Ascending aorta (tissue), 2 donors: ENCODE measurements at places on chromosomes 1 and 21.
A peak's percentile ranks its signal among the peaks of the same experiment; 100 is the strongest.

DNA sequence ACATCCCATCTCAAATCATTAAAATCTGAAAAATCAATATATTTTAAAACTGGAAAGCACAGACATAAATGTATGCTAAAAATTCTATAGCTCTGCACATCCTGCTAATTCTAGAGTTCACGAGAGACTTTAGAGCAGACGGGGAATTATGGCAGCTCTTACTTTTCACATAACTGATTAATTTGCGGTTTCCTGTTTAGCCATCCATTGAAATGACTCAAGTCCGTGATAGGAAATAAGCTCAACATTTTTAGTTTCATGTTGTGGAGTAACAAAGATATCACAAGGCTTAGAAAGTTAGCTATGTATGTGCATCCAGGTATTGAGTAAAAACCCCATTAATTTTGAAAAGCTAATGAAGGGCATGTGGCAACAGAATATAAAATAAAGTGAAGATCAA is 123.2 kb downstream of the SMYD2 start:
- no peak for DNase-seq
- no peaks in the 10 kb centered on the region for H3K4me1 ChIP-seq
- H3K27ac ChIP-seq, result no peak overlapping the region
- no peaks in the 10 kb centered on the region for H3K27me3 ChIP-seq

GRCh38 chr1:23591460-23592208 is 32.3 kb upstream of the ID3 start:
- no peaks in the 10 kb centered on the region for H3K4me1 ChIP-seq
- no peak overlapping the region for H3K27ac ChIP-seq
- no peak for DNase-seq
- no peaks in the 10 kb centered on the region for H3K27me3 ChIP-seq

DNA sequence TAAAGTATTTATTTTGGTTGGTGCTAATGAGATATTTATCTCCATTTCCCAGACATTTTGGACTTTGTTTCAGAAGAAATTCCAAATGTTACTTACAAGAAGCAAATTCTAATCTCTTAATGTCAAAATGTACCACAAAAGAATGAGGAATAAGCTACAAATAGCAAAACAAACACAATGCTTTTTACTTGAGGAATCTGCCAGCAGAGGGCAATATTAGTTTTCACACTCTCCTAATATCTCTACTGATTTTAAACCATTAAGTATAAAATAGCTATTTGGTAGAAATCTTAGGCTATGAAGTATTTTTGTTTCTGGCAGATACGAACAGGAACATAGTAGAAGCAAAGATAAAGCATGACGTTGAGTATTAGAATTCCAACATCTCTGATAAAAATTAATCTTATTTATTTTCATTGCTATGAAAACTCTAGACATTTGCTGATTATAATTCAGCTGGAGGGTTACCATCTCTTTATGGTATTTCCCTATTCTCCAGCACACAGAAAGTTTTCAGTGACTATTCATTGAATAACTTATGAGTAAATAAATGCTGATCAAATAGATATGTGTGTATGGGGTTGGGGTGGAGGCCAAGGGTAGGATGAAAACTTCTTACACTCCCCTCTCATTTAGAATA is 13.4 kb upstream of the HMCN1 start:
- H3K36me3 ChIP-seq, result no peaks in the 10 kb centered on the region
- no peak overlapping the region for H3K4me3 ChIP-seq
- peaks cover 14% of the 10 kb centered on the region for H3K4me1 ChIP-seq
- no peaks in the 10 kb centered on the region for H3K27me3 ChIP-seq
- DNase-seq, result no peak
- H3K27ac ChIP-seq, result peak overlapping the region; percentile 48

GRCh38 chr1:248810000-248810726 is 15.6 kb downstream of the SH3BP5L start:
- no peaks in the 10 kb centered on the region for H3K27me3 ChIP-seq
- DNase-seq, result no peak
- H3K27ac ChIP-seq, result no peak overlapping the region

- no peak overlapping the region for H3K27ac ChIP-seq
- H3K27me3 ChIP-seq, result no peaks in the 10 kb centered on the region
- H3K4me1 ChIP-seq, result no peaks in the 10 kb centered on the region
- no peaks in the 10 kb centered on the region for H3K36me3 ChIP-seq
- no peak overlapping the region for H3K4me3 ChIP-seq
Observed at GRCh38 chr1:151968791-151969399, 24.8 kb downstream of the S100A10 start.

DNA sequence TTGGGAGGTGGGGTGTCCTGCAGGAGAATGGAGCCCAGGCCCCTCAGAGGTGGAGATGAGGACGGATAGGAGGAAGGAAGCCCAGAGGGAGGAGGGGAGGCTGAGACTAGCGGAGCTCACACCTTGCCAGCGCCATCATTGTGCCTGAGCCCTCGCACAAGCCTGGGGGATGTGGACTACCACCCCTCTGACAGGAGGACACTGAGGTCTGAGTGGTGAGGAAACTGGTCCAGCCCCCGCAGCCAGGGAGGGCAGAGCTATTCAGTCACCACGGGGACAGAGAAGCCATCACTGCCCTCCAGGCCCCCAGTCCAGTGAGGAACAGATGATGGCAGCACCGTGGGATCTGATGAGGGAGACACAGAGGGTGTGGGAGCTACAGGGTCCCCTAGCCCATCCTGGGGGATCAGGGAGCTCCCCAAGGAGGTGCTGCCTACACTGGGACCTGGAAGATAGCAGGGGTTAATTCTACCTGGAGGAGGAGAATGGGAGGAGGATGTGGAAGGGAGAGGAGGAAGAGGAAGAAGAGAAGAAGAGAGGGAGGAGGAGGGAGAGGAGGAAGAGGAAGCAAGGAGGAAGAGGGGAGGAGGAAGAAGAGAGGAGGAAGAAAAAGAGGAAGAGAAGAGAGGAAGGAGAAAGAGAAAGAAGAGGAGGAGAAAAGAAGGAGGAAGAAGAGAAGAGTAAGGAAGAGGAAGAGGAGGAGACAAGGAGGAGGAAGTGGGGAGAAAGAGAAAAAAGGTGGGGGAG is 31.0 kb downstream of the MATN1 start:
- no peaks in the 10 kb centered on the region for H3K36me3 ChIP-seq
- DNase-seq, result no peak
- no peaks in the 10 kb centered on the region for H3K4me1 ChIP-seq
- H3K4me3 ChIP-seq, result no peak overlapping the region
- H3K27ac ChIP-seq, result no peak overlapping the region

DNA sequence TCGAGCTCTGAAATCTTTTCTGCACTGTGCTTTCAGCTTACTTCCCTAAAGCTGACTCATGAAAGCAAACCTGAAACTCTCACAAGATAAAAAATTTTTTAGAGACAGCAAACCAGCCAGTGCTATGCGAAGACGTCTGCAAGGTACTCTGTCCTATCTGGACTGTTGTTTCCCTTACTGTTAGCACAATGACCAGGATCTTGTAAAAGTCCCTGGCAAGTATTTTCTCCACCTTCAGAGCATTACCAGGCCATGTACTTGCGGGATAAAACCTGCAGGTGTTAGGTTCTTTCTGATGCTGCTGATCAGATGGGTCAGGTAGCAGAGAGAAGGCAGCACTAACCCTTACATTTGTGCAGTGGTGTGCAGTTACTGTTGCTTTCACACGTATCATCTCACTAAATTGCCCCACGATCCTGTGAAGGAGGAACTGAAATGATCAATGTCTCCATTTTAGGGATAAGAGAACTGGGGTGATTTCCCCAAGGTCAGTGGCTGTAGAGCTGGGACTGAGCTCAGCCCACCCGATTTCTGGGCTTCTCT is 56.6 kb downstream of the PLXNA2 start:
- DNase-seq, result no peak
- H3K27ac ChIP-seq, result no peak overlapping the region
- H3K4me3 ChIP-seq, result no peak overlapping the region
- no peaks in the 10 kb centered on the region for H3K27me3 ChIP-seq

- H3K4me3 ChIP-seq, result no peak overlapping the region
- H3K27ac ChIP-seq, result no peak overlapping the region
- H3K36me3 ChIP-seq, result no peaks in the 10 kb centered on the region
- no peaks in the 10 kb centered on the region for H3K4me1 ChIP-seq
Observed at GRCh38 chr21:41518757-41519156, 10.8 kb upstream of the TMPRSS2 start.

DNA sequence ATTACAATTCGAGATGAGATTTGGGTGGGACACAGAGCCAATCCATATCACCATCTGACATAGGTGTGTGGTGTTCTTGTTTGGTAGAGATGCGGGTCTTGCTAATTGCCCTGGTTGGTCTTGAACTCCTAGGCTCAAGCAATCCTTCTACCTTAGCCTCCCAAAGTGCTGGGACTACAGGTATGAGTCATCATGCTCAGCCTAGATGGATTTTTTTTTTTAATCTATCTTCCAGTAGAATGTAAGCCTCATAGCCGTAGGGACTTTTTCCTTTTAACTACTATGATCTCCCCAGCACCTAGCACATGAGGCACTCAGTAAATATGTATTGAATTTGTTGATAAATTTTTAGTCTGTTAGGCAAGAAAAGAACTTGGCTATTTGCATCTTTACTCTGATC is 94.6 kb upstream of the TENT5C start:
- H3K4me1 ChIP-seq, result no peaks in the 10 kb centered on the region
- no peaks in the 10 kb centered on the region for H3K36me3 ChIP-seq
- no peaks in the 10 kb centered on the region for H3K27me3 ChIP-seq
- H3K4me3 ChIP-seq, result no peak overlapping the region

- H3K27ac ChIP-seq, result peak overlapping the region; percentile 55
- no peaks in the 10 kb centered on the region for H3K27me3 ChIP-seq
- H3K4me1 ChIP-seq, result peaks cover 3% of the 10 kb centered on the region
- DNase-seq, result no peak
Observed at GRCh38 chr1:41823471-41823870, 95.3 kb downstream of the HIVEP3 start.
